ENCODE measurements at places on chromosomes 2 and 18. TPM values are rescaled to one million over a fixed set of nuclear protein-coding genes. Genes with fewer than 3 reads are reported as not detected.

Gene NCK2
- total RNA-seq: 167 TPM

Gene VSNL1
- total RNA-seq: not detected

Gene ACVR1C
- total RNA-seq: 1.1 TPM

DNA sequence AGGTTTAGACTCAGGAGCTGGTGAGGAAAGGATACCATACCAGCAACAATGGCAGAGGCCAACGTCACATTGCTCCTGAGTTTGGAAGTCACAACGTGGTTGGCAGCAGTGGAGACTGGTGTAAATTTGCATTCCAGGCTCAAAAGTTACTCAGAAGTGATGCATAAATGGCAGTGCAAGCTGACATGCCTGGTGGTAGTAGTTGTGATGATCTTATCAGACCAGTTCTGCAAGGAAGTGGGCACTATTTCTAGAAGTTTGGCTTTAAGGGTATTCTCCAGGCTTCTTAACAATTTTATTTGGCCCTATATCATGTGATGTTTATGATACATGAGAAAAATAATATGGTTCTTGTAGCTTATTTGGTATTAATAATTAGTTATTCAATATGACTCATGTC is 37.8 kb downstream of the CXCR4 start:
- no peaks in the 10 kb centered on the region for H3K36me3 ChIP-seq
- no peak overlapping the region for H3K4me3 ChIP-seq
- H3K27ac ChIP-seq: no peak overlapping the region
- no peak for DNase-seq
- no peaks in the 10 kb centered on the region for H3K4me1 ChIP-seq
- H3K27me3 ChIP-seq: no peaks in the 10 kb centered on the region

- DNase-seq: no peak
- no peak overlapping the region for H3K27ac ChIP-seq
- H3K36me3 ChIP-seq: no peaks in the 10 kb centered on the region
- no peaks in the 10 kb centered on the region for H3K27me3 ChIP-seq
- H3K4me3 ChIP-seq: no peak overlapping the region
These were observed 19.3 kb downstream of the GALNT13 start for GRCh38 chr2:153891051-153891450.

GRCh38 chr2:10775021-10775780 is 37.4 kb downstream of the PDIA6 start:
- H3K4me1 ChIP-seq: no peaks in the 10 kb centered on the region
- DNase-seq: no peak
- H3K36me3 ChIP-seq: peaks cover 11% of the 10 kb centered on the region
- H3K4me3 ChIP-seq: no peak overlapping the region
- no peaks in the 10 kb centered on the region for H3K27me3 ChIP-seq
- H3K27ac ChIP-seq: no peak overlapping the region

Gene RETSAT
- 32.4 TPM for total RNA-seq

Data from CD4-positive, CD25-positive, alpha-beta regulatory T cell (primary cell).